ENCODE measurements at places on chromosomes 1 and 21.

DNA sequence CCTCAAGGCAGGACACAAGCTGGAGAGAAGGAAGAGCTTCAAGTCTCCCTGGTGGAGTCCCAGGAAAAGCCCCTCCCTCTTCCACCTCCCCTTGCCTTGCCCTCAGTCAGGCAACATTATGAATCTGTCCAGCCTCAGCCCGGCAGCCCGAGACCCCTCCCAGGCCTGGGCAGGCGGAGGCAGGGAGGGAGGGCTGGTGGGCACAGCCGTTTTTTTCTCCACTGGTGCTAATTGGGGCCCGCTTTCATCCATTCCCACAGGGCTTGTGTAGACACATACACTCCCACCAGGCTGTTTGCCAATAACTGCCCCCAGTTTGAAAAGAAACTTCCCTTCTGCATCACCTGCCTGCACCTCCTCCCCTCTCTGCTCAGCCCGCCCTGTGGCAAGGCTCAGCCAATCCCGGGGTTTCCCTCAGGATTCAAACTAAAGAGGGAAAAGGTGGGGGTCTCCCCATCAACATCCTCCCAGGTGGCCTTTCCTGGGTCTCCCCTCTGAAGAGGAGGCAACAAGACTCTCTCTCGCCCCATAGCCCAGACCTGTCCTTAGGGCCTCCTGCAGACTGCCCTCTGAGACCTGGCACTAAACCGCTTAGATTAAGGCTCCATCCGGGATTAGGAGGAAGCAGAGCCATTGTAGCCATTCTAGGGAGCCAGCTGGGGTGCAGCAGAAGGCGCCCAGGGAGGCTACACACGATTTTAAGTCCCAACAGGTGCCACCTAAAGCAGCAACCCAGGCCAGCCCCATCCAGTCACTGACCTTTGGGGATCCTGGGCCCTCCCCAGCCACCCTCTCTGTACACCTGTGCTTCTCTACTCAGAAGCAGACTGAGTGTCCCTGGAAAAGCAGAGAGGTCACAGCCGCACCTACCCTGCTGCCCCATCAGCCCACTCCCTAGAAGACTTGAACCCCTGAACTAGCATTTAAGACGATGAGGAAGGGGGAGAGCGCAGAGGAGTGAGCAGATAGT lies 3.5 kb downstream of the IGSF9 start:
- DNase-seq: no peak

GRCh38 chr21:41948078-41948895 lies 5.5 kb downstream of the C2CD2 start:
- DNase-seq: no peak

DNA sequence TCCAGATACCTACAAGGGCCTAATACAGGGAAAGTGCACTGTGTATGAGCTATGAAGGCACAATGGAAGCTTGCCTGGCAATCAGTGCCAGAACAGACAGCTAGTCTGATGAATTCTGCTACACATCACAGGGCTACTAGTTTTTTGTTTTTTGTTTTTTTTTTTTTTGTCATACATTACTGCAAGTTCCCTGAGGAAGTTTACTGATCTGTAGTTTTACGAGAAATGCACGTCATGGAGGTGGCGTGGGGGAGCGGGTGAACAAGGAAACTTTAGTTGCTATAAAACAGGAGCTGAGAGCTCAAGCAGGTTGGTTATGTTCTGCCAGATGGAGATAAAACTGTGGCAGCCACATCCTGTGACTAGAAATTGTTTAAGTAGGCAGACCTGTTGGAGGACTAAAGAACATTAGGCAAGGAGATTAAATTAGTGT lies 17.7 kb downstream of the PTPRC start:
- DNase-seq: peak; percentile 87

DNA sequence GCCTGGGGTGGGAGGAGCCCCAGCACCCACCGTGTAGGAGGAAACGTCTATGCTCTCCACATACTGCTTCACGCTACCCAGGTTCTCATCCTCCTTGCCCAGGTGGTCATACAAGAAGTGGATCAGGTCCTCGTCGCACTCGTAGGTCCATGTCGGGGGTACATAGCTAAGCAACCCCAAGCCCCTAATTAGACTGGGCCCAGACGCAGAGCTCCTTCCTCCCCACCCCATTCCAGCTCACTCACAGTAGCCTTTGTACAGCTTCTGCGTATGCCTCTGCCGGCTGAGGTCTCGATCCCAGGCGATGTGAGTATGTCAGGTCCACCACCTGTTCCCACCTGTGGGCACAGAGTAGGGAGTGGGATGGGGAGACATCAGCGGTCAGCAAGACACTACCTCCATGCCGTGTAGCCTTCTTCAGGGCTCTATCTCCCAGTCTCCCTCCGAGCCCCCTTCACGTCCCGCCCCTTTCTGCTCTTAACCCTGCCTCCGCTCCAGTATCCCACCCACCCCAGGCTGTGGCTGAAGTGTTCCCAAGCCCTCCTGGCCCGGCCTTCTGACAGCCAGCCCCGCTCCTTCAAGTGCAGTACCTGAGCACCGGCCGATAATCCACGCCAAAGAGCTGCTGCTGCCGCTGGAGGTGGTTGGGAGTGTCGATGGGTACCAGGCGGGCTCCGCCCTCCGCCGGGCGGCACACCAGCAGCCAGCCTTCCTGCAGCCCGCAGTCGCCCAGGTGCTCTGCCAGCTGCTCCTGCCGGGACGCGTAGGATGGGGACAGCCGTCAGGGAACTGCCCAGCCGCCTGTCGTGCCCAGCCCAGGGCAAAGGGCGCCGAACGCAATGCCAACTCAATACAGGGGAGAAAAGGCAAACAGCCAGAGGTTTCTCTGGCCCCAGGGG lies 919 bp downstream of the HECTD3 start:
- DNase-seq: peak; percentile 58

DNA sequence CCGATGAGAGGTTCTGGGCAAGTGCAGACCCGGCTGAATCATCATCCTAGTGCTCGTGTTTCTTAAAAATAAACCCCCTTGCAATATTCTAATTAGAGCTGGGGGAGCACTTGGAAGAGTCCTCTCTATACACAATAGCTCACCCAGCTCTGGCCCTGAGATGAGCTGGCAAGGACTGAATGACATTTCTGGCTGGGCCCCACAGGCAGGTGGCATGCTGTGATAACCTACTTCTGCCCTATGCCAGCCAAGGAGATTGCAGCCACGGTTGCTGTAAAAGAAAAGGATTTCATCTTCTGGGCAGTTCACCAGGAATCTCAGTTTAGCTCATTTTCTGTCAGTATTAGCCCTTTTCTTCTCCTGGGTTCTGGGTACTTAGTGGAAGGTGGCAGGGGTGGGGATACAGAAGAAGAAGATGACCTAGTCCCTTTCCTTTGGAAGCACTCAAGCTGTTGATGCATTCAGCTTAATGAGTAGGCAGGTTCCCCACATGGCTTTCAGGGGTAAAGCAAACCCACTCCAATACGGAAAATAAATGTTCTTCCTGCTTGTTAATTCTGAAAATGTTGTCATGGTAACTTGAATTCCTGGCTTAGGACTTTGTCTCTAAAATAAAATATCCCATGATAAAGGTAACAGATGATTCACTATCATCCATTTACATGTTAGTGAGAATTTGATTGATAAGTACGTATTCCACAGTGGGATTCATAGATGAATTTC lies 32.2 kb downstream of the VASH2 start:
- no peak for DNase-seq
